Stimulated activated CD4-positive, alpha-beta T cell treated with anti-CD3 and anti-CD28 coated beads, TNF-alpha, amount 100 ng/mL, for 48 hours (primary cell): ENCODE measurements at places on chromosomes 6 and 20.

DNA sequence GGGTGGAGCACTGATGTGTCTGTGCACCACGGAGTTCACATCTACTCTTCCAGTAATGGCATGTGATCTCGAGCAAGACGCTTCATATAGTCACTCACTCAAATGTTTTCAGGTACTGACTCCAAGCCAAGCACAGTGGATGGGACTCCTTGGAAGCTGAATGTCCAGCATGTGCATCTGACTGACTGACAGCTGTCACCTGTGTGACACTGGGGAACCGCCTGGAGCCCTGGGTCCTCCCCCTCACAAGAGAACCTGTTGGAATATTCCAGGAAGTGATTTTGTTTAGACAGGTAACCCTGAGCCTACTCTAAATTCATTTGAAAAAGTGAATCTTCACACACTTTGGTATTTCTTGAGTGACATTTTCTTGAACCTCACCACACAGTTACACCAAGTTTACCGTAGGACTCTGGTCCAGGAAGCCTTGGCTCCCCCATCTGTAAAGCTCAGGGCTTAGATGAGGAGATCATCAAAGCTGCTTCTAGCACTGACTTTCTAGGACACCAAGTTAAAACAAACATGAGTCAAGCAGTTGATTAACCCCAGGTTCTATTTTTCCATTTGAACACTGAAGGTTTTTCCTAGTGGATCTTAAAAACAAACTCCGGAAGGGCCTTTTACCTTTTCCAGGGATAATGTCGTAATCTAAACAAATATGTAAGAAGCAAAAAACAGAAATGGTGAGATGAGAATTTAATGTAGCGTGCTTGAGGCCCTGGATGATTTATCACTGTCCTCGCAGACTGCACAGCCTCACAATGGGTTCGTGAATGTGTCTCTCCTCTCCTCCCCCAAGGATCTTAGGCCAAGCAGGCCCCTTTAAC is 50.1 kb downstream of the EDN3 start:
- DNase-seq: no peak

GRCh38 chr6:111894272-111894671 is 21.0 kb upstream of the FYN start:
- DNase-seq: no peak

DNA sequence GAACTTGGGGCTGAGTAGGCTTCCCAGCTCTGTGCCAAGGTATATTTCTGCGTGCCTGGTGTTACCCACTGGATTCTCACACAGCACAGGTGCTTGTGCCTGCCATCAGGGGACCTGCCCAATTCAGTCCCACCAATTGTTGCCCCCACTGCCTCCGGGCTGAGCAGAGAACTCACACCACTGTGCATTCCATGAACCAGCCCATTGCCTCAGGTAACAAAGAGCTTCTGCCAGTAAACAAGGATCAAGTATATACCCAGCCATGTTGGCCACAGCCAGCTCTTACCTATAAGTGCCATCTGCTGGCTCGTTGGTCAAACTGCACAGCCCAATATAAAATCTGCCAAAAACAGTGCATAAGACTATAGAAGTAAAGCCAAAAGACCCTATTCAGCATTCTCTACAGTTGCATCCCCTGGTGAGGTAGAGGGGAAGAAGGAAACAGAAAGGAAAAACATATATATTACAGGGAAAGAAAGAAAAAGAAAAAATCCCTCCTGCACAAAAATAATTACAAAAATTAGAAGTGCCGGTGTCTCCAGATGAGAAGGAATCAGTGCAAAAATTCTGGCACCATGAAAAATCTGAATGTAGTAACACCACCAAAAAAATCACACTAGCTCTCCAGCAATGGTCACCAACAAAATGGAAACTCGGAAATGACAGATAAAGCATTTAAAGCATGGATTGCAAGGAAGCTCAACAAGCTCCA is 241.4 kb downstream of the IBTK start:
- DNase-seq: no peak

GRCh38 chr6:122997541-122998150 is 1.6 kb downstream of the CLVS2 start:
- DNase-seq: no peak

DNA sequence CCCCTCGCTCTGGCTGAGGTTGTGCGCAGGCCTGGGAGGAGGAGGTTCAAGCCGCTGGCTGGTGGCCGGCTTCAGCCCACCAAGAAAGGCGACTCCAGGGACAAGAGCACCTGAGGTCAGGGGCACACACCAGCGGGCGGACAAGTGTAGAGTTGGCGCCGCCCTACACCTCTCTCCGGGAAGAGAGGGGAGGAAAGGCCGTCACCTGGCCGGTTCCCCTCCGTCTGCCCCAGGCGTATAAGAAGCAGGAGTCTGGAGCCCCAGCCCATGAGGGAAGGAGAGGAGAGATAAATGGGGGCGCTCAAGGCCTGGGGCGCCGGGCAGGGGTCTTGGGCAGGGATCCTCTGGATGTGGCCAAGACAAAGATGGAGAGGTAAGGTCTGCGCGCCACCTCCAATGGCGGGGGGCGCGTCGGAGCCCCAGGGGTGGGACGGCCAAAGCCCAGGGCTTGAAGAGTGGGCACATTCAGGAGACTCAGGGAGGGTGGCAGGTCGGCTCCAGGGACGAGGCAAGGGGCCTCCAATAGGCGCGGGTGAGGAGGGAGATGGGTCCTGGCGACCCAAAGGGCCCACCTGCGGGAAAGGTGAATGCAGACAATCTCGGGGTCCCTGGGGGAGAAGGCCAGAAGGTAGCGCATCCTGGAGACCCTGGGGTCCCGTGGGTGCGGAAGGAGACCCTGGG is 826 bp downstream of the RIMS4 start:
- DNase-seq: no peak

GRCh38 chr20:25257130-25257529 is 9.2 kb downstream of the PYGB start:
- no peak for DNase-seq

GRCh38 chr20:61718361-61719005 is 347.2 kb downstream of the TAF4 start:
- no peak for DNase-seq

- DNase-seq: no peak
Measured at GRCh38 chr6:77356821-77357220, 106.5 kb downstream of the HTR1B start.

GRCh38 chr20:29741594-29741893 is 1515.9 kb upstream of the DEFB115 start:
- no peak for DNase-seq
